ENCODE measurements at places on chromosomes 6 and 20.

DNA sequence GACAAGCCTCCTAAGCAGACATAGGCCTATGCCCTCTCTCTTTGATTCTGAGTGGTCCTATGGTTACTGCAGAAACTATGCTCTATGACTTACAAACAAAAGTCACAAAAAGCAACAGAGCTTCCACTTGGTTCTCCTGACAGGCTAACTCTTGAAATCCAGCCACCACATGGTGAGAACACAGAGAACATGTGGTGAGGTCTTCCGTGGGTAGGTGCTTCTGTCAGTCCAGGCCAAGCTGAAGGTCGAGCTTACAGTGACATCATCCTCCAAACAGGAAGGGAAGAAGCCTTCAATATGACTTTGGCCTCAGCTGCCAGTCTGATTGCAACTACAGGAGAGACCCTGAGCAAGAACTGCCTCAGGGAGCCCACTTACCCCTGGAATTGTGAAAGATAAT is 265.5 kb downstream of the TBX18 start:
- DNase-seq = no peak

DNA sequence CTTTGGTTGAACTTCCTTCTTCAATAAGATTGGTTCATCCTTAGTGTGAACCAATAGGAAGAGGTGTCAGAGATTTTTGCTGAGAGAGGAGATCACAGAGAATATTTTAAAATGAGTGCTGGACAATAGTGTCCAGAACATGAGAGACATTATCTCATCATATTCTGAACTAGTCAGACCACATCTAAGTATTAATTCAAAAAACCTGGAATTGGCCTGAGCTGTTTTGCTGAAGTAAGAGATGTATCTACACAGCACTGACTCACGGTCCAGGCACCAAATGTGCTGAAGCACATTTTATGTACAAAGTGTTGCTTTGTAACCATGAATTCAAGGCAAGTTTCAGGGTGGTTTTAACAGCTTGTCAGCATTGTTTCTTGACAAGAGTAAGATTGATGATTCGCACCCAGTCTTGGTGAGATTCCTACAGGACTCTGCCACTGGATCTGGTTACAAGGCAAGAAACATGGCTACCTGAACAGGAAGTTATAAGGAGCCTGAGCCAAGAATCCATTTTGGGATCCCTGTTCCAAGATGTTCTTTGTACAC is 178.2 kb upstream of the HEY2 start:
- DNase-seq = no peak

GRCh38 chr6:53983301-53983700 is 127.9 kb upstream of the MLIP start:
- no peak for DNase-seq

- peak; percentile 53 for DNase-seq
Observed at GRCh38 chr6:3882866-3883265, 33.7 kb downstream of the FAM50B start.

DNA sequence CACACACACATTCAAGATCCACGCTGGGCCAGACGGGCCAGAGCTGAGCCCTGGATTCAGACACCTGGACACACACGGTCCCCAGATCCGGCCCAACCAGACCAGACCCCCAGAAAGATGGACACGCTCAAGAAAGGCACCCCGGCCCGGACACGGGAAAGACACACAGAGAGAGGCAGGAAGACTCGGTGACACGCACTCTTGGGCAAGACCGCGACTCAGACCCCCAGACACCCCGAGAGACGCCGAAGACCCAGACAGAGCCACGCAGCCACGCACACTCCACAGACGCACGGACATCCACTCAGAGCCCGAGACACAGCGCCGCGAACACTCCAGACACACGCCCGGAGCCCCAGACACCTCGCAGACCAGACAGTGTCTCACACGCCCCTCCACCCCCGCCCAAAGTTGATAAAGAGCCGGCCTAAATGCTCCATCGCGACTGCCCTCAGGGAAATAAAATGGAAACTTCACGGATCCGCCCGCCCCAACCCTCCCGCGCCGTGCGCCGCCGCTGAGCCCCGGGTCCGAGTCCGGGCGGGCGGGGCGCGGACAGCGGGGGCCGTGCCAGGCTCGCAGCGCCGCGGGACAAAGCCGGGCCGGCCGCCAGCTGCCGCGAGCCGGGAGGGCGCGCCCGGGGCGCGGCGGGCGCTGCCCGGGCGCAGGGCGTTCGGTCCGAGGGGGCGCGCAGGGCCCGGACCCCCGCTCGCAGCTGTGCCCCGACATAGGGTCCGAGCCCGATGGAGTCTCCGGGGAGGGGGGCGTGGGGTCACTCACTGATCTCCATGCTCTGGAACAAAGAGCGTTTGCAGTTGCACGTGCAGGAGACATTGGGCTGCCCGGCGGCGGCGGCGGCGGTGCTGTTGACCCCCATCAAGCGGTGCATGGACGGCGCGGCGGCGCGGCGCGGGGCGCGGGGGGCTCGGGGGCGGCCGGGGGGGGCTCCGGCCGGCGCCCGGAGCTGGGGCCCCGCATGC is 831 bp downstream of the PMEPA1 start:
- peak; percentile 56 for DNase-seq

DNA sequence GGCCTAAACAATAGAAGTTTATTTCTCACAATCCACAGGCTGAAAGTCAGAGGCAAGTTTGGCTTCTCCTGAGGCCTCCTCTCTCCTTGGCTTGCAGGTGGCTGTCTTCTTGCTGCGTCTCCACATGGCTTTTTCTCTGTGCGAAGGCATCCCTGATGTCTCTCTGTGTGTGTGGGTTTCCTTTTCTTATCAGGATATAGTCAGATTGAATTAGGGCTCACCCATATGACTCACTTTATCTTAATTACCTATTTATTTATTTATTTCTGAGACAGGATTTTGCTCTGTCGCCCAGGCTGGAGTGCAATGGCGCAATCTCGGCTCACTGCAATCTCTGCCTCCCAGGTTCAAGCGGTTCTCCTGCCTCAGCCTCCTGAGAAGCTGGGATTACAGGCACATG is 30.7 kb downstream of the LINC00237 start:
- no peak for DNase-seq

DNA sequence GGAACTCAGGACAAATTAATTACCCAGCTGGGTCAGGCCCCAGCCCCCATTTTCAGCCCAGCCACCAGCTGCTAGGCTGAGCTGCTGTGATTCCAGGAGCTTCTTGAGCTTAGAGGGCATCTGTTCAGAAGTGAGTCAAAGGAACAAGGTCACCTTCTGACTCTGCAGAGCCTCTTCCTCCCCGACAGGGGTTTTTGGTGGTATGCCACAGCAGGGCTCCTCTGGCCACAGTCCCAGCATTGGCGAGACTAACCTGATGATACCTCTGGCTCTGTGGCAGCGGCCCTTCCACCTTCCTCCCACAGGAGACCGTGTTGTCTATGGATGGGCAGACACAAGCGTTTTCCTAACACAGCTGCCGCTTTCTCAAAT is 39.7 kb downstream of the ZC3H12D start:
- DNase-seq = no peak

DNA sequence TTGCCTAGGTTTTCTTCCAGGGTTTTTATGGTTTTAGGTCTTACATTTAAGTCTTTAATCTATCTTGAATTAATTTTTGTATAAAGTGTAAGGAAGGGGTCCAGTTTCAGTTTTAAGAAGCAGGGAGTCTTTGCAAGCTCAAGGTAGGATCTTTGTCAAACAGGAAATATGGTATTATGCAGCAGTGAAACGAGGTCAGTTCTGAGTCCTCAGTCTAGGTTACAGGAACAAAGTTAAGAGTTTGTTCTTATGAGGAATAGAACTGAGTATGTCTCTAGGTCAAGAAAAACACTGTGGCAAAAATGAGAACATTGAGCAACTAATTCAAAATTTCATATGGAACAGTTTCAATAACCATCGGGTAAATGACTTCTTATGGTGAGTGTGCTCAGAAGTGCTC is 63.6 kb downstream of the GCLC start:
- no peak for DNase-seq

All from AG08396 (cell line).